Activated naive CD4-positive, alpha-beta T cell treated with anti-CD3 and anti-CD28 coated beads, Interleukin-2, amount 50 U/mL, for 16 hours (primary cell): ENCODE measurements at places on chromosomes 5 and 9.

GRCh38 chr5:158792976-158793375, 306.7 kb downstream of the EBF1 start:
- DNase-seq, result no peak

DNA sequence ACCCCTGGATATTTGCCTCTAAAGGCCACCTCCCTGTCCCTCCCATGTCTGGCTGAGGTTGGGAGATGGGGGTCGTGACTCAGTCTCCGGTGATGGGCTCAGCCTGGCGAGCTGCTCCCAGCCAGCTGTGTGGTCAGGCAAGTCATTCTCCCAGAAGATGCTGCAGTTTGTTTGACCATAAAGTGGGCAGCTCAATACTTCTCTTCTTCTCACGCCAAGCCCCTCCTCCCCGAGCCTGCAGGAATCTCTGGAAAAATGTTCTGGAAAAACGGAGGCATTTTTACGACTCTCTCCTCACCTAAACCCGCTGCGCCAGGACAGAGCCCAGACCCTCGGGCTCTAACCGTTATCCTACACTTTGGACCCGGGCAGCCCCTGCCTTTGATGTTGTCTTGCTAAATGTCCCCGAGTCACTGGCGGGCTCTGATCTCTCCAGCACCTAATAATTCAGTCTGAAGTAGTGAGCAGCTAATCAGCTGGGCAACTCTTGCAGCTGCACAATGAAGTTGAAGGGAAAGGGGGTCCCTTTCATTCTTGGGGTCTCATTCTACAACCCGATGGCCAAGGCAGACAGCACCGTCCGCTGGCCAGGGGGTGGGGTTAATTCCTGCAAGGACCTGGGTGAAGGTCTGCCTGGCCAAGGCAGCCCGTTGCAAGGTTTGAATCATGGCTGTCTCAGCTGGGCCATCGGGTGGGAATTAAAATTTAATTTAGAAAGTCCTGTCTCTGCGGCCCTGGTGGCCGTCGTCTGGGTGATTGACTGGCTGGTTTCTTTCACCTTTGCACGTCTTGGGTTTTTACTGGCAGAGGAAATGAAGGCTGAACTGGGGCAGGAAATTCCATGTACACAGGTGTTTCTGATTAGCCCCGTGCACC, 12.3 kb downstream of the DCANP1 start:
- DNase-seq, result no peak

GRCh38 chr5:122099060-122099790, 21.2 kb upstream of the LOX start:
- no peak for DNase-seq

DNA sequence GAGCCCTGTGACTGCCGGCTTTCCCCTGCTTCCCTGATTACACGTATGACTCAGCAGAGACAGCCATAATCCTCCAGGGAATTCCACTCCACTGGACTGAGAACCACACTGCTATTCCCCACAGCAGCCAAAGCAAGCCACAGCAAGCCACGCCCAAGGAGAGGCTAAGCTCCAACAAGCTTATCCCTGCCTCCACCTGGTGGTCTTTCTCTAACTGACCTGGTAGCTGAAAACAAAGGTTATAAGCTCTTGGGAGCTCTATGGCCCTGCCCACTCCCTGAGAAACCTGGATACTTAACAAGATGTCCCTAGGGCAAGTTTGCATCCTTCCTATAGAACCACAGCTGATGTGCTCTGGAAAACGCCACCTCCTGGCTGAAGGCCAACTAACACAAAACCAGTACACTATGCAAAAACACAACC, 613.7 kb upstream of the CDH18 start:
- DNase-seq, result no peak

GRCh38 chr9:93262537-93263310, 78.8 kb downstream of the WNK2 start:
- DNase-seq, result no peak

- no peak for DNase-seq
Observed at GRCh38 chr5:2877522-2877921, 126.0 kb upstream of the IRX2 start.

DNA sequence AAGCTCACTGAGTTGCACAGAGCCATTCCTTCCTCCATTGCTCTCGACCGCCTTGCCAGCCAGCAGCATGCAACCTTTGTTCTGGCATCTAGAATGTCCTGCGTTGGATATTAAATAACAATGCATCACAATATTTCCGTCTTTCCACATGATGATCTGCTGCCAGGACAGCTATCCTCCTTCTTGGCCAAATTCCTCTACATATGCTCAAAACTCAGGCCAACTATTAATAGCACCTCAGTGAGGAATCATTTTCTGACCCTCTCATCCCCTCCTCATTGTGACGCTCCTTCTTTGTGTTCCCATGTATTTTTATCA, 128.6 kb downstream of the MYO10 start:
- DNase-seq, result no peak

DNA sequence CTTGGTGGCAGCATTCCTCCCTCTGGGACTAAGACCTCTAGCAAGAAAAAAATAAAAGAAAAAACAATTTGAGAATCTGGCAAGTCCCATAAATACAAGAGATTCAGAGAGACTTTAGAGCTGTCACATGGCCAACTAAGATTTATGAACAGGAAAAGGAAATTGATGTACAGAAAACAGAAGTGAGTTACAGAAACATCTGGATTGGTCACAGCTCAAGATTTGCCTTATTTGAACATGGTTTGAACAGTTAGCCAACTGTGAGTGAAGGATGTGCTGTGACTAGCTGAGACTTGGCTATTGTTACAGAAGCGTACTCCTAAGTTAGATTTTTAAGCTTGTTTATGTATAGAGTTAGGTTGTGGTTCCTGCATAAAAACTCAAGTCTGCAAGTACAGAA, 340.2 kb downstream of the SLCO4C1 start:
- no peak for DNase-seq

DNA sequence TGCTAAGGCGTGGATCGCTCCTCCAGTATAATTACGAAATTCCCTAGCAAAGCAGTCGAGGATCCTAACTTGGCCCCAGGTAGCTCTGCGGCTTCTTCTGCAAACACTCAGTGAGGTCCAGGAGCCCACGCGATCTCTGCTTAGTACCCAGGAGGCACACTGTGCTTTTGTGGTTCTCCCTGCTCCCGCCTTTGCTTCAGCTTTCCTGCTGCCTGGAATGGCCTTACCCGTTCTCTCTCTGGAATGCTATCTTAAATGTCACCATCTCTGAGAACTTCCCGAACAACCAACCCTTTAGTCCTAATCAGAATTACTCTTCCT, 639 bp downstream of the INVS start:
- DNase-seq, result no peak
